Brain microvascular endothelial cell (primary cell): ENCODE measurements at places on chromosomes 2 and 18.

- no peak for DNase-seq
Measured at GRCh38 chr2:240642061-240642805, 17.0 kb downstream of the GPR35 start.

DNA sequence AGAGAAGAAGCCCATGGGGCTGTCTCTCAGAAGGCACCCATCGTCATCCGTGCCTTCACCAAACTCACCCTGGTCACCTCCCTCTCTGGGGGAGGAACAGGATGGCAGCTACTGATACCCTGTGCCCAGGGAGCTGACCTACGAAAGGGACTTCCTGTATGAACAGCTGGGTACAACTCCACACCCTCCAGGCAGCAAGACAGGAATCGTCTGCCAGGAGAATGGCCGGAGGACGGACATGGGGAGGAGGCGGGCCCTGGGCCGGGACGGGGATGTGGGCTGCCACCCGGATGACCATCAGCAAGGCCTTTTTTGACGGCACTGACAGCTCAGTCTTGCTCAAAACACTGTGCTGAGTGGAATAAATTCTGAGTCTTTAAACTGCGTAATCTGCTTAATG lies 243.6 kb downstream of the HDAC4 start:
- no peak for DNase-seq

- DNase-seq = no peak
Measured at GRCh38 chr2:217797661-217798069, 205.1 kb downstream of the TNS1 start.

DNA sequence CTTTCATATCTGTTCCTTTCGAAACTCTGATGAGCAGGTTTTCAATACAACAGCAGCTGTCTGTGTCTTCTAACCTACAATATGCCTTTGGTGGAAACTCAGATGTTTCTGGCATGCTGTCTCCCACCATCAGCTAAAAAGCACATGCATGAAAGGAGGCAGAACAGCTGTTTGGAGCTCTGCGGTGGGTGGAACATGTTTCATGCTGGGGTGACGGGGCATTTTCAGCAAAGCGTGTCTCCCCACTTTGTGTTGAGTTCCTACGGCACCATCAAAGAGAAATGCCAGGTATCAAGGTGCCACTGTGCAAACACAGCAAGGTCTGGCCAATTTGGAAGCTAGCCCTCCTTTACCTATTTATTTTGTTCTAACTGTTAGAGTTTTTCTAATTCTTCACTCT lies 290.1 kb downstream of the CLIP4 start:
- DNase-seq = no peak

GRCh38 chr2:236643480-236643879 lies 73.9 kb downstream of the ACKR3 start:
- DNase-seq = no peak

GRCh38 chr18:42530276-42530675 lies 575.2 kb downstream of the PIK3C3 start:
- no peak for DNase-seq

DNA sequence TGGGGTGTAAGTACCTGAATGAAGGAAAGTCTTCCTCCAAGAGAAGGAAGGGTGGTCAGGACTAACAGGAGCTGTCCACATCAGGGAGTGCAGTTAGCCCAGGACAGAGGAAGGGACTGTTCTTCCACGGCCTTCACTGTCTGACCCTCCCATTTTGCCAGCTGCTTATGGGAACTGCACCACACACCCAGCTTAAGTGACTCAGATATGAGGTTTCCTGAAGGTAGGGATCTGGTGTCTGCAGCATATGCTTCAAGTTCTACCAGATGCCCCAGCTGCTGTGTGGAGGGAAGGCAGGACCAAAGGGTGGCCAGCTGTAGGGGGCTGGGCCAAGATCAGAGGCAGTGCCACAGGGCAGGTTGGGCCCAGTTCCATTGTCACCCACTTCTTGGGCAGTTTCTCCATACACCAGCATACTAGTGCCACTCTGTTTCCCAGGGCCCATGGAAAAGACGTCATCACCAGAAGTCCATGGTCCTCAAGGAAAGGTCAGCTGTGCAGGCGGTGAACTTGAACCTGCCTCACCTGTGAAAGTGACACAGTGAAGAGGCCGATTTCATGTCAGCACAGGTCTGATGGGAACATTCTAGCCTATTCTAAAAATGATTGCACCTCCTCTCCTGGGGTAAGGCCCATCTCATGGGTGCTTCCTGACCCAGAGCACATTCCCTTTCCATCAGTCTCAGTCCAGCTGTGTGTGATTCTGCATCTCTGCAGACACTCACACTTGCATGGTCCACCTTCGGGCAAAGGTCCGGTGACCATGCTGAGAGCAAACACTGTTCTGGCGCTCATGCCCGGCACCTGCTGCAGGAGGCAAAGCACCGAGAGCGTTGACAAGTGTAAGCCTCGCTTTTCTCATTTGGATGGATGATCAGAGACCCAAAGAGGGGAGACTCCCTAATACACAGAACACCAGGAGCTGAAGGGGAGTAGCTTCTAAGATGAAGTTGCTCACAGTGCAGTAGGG lies 68.0 kb downstream of the ACAA2 start:
- no peak for DNase-seq
